ENCODE measurements at places on chromosomes 12 and 14.

- no peak for DNase-seq
Observed at GRCh38 chr12:28611115-28611435, 420.8 kb downstream of the CCDC91 start.

DNA sequence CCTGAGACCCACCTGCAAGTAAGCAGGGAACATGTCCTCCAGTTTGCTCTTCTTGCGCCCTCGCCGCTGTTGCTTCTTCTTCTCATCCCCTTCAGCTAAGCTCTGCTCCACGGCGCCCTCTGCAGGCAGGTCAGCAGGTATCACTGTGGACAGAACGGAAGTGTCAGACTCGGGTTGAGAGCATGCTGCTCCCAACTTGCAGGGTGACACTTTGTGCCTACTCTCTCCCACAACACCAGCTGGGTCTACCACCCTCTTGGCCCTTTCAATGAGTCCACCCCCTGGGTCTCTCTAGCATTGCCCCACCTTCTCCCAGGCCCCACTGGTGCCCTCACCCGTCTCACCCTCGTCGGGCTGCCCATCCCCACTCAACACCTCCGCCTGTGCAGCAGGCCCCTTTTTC, 16.7 kb downstream of the KMT2D start:
- peak; percentile 84 for DNase-seq

- no peak for DNase-seq
Observed at GRCh38 chr12:19704966-19705365, 265.7 kb downstream of the AEBP2 start.

DNA sequence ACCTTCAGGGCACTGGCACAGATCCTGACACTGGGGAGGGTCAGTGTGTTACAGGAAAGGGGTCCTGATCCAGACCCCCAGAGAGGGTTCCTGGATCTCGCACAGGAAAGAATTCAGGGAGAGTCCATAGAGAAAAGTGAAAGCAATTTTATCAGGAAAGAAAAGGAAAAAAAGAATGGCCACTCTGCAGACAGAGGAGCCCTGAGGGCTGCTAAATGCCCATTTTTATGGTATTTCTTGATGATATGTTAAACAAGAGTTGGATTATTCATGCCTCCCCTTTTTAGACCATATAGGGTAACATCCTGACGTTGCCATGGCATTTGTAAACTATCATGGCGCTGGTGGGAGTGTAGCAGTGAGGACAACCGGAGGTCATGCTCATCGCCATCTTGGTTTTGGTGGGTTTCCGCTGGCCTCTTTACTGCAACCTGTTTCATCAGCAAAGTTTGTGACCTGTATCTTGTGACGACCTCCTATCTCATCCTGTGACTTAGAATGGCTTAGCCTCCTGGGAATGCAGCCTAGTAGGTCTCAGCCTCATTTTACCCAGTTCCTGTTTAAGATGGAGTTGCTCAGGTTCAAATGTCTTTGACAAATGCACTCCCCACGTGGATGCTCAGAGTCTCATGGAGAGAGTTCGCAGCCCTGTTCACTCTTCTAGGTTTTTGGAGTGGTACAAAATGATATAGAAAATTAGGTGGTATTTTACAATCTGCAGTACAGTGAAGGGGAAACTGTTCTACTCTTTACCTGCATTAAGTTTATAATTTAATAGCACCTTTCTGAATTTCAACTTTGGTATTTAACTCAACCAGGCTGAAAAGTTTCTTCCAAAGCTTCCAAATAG, 1363.7 kb upstream of the TMEM132C start:
- DNase-seq: no peak

DNA sequence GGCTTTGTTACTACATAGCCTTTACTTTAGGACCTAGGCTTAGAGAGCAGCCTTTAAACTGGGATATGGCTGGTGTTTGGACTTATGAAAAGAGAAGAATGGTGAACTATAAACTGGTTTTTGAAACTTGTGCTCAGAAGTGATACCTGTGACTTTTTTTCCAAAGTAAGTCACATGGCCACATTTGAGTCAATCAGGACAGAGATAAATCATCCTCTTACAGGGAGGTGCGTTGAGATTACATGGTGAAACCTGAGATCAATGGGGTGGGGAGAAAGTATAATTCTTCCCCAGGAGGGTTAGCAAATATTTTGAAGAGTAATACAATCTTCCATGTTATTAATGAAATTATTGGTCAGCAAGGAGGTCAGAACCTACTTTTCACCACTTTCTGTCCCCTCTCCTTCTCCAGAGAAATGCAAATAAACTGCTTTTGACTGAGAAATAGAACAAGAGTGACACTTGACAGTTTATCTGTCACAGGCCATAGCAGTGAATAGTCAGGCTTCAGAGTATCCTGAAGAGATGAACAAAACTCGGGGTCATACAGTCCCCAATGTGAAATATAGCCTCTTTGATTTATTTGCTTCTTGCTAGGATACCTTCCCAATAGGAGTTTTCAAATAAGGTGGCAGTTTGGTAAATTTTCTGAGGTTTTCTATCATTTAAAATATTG, 11.1 kb upstream of the ZNF641 start:
- DNase-seq: no peak

DNA sequence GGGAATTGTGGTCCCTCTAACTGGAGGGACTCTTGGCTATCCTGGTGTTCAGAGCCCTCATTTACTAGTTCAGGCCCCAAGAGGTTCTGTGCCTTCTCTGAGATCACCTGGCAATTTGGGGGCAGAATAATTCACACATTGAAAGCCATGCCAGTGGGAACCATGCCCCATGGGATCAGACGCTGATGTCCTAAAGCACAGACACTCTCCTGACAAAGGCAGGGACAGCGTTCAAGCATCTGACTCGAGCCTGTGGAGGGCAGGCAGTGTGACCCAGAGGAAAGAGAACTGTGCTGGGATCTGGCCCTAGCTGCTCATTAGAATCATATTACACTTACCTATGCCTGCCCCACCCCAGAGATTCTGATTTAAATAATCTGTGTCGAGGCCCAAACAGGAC, 2.4 kb upstream of the ASB2 start:
- no peak for DNase-seq

- no peak for DNase-seq
Observed at GRCh38 chr12:54371328-54372112, 7.2 kb upstream of the GPR84 start.
